ENCODE measurements at places on chromosomes 5 and 9.

DNA sequence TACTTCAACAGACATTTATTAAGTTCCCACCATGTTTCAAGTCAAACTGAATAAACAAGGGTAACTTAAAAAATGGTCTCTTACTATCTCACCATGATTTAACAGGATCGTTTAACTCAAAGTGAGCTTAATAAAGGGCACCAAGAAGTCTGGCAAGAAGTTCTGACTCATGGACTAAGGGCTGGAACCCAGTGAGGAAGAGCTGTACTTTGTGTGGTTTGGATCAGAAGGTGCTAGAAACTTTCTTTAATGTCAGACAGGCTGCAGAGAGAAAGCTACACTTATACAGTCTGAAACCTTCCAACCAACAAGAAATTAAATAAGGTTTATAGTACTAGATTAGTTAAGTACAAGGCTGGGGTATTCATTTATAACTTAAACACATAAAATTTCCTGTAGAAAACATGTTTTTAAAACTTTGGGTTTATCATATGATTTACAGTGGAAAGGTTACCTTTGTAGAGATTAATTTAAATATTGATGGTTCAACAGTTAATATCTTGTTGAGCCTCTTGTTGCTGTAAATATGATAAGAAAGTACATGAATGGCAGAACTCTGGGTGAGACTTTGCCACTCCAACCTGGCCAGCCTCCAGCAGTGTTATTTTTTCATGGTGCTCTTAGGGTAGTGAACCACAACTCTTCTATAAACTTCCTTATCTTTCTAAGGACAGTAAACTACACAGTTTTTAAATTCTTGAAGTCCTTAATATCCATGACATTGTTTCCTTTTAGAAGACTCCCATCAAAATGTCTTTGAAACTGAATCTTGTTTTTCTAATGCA, 162.8 kb downstream of the MAN2A1 start:
- H3K27me3 ChIP-seq: no peaks in the 10 kb centered on the region
- H3K4me3 ChIP-seq: no peak overlapping the region
- DNase-seq: no peak
- no peak overlapping the region for H3K27ac ChIP-seq
- peaks cover 60% of the 10 kb centered on the region for H3K36me3 ChIP-seq

DNA sequence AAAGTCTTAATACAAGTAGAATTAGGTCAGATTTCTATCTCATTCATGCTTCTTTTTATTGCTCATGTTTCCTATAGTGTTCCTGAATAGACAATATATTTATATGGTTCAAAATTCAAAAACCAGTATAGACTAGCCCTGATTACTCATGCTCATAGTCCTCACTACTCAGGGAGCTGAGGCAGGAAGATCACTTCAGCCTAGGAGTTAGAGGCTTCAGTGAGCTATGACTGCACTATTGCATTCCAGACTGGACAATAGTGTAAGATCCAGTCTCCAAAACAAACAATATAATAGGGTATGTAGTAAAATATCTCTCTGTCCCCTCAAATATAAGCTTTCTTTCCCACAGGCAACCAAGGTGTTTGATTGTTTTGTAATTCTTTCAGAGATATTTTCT, 2.4 kb downstream of the ANKRD31 start:
- no peaks in the 10 kb centered on the region for H3K27me3 ChIP-seq
- DNase-seq: no peak
- H3K27ac ChIP-seq: no peak overlapping the region
- no peak overlapping the region for H3K4me3 ChIP-seq
- H3K36me3 ChIP-seq: peaks cover 2% of the 10 kb centered on the region
- H3K4me1 ChIP-seq: peaks cover 19% of the 10 kb centered on the region

DNA sequence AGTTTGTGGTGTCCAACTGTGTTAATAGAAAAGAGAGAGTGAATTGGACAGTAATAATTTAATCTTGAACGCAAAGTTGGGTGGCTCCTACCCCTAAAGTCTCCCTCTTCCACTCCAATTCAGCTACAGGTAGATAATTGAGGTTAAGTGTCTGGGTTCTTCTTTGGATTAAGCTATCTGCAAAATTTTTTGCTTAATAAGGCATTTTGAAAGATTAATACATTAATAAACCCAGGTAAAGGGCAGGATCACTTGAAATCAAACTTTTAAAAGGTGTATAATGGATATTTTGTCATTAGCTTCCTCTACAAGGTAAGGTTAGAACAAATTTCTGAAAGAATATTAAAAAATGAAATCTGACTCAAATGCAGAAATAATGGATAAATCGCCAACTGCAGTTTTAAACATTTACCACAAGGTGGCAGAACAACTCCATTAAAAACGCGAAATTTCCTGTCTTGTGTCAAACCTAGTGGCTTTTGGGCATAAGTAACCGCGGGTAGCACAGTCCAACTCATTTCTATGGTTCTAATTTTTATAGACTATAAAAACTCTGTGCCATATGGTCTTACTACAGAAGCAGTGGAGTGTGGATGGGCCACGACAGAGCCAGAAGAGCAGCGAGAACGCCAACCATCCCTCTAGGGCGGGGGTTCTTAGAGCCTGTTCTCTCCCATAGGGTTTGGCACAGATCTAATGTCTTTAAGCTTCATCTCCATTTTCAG, 276.5 kb downstream of the ARHGEF28 start:
- no peaks in the 10 kb centered on the region for H3K36me3 ChIP-seq
- peaks cover 53% of the 10 kb centered on the region for H3K27me3 ChIP-seq
- no peak for DNase-seq
- H3K4me1 ChIP-seq: peaks cover 16% of the 10 kb centered on the region
- H3K4me3 ChIP-seq: no peak overlapping the region
- H3K27ac ChIP-seq: no peak overlapping the region

DNA sequence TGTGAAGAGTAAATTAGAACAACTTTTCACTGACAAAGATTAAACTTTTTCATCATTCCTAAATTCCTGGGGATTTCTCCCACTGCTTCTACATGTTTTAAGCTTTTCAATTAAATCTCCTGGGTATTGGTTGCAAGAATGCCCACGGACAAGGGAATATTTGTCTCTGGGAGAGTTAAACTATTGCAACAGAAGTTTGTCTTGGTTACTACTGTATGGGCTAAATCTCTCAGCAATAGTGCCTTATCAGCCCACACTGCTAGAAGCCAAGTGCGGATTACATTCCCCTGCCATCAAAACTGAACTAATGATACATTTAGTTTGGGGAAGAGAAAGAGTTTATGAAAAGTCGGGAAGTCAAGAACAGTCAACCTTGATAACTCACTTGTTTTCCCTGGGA, 528.2 kb upstream of the C9orf72 start:
- no peak for DNase-seq
- no peaks in the 10 kb centered on the region for H3K27me3 ChIP-seq
- H3K27ac ChIP-seq: no peak overlapping the region
- H3K4me3 ChIP-seq: no peak overlapping the region

- peak overlapping the region; percentile 49 for H3K27ac ChIP-seq
- peaks cover 9% of the 10 kb centered on the region for H3K27me3 ChIP-seq
- DNase-seq: peak; percentile 56
- H3K4me3 ChIP-seq: no peak overlapping the region
- H3K4me1 ChIP-seq: peaks cover 16% of the 10 kb centered on the region
- no peaks in the 10 kb centered on the region for H3K36me3 ChIP-seq
These were observed 9.6 kb downstream of the TMOD1 start for GRCh38 chr9:97510797-97511654.

DNA sequence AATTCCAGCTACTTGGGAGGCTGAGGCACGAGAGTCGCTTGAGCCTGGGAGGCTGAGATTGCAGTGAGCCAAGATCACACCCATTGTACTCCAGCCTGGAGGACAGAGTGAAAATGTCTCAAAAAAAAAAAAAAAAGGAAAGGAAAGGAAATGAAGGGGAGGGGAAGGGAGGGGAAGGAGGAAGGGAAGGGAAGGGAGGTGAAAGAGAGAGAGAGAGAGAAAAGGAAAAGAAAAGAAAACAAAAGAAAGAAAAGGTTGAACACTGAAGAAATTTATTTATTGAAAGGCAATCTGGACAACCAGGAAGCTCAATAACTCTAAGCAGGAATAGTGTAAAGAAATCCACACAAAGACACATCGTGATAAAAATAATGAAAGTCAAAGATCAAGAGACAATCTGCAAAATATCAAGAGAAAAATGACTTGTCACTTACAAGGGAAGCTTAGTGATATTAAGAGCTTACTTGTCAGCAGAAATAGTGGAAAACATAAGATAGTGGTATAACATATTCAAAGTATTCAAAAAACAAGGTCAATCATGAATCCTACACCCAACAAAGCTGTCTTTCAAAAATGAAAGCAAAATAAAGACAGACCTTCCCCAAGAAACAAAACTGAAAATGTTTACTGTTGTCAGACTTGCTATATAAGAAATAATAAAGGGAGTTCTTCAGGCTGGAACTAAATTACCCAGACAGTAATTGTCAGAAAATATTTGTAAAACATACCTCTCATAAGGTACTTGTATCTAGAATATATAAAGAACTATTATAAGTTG, 10.9 kb upstream of the RIMOC1 start:
- no peak for DNase-seq
- peak overlapping the region; percentile 79 for H3K27ac ChIP-seq
- H3K36me3 ChIP-seq: peaks cover 10% of the 10 kb centered on the region
- H3K4me3 ChIP-seq: peak overlapping the region; percentile 63
- peaks cover 22% of the 10 kb centered on the region for H3K27me3 ChIP-seq

DNA sequence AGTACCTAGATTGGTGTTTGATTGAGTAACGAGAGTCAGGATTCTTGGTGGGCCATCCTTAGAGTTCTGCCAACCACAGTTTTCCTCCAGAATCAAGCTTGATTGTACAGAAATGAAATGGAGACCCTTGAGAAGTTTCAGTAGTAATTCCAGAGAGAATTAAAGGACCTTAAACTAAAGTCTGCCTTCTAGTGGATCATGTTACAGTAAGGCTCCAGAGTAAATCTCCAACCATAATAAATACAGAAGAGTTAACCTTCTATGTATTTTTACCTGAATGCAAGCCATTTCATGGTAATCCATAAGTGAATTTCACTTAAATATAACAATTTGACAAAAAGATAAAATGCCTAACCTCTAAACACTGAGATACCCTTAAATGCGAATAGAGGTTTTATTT, 53.0 kb upstream of the CNTLN start:
- H3K27me3 ChIP-seq: no peaks in the 10 kb centered on the region
- H3K36me3 ChIP-seq: no peaks in the 10 kb centered on the region
- H3K4me3 ChIP-seq: no peak overlapping the region
- DNase-seq: no peak
- H3K27ac ChIP-seq: no peak overlapping the region
- H3K4me1 ChIP-seq: no peaks in the 10 kb centered on the region

DNA sequence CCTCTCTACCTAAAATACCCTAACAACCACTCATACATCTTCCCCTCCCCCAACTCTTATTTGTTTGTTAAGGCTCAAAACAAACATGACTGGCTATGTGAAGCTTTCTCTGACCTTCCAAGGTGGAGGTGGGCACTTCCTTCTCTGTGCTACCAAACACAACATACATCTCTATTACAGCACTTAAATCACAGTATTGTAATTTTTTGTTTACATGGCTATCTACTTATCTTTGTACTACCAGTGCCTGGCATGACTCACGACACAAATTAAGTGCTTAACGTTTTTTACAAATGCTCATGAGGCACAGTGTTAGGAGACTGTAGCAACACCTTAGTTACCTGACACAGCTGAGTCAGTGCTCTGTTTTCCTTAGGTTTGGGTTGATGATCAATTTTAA, 18.6 kb downstream of the HOMER1 start:
- H3K27me3 ChIP-seq: peaks cover 6% of the 10 kb centered on the region
- H3K36me3 ChIP-seq: no peaks in the 10 kb centered on the region
- DNase-seq: no peak
- no peak overlapping the region for H3K27ac ChIP-seq
- H3K4me1 ChIP-seq: peaks cover 11% of the 10 kb centered on the region

- no peak for DNase-seq
- no peak overlapping the region for H3K27ac ChIP-seq
- H3K36me3 ChIP-seq: peaks cover 4% of the 10 kb centered on the region
- H3K27me3 ChIP-seq: peaks cover 6% of the 10 kb centered on the region
- no peaks in the 10 kb centered on the region for H3K4me1 ChIP-seq
- no peak overlapping the region for H3K4me3 ChIP-seq
These were observed 68.5 kb upstream of the CEP78 start for GRCh38 chr9:78167356-78167755.

Data from activated CD8-positive, alpha-beta memory T cell treated with anti-CD3 and anti-CD28 coated beads, Interleukin-2, amount 10 ng/mL, durations not matched to agents 7 days and 5 days (primary cell).